ENCODE measurements at places on chromosomes 6 and 20.

DNA sequence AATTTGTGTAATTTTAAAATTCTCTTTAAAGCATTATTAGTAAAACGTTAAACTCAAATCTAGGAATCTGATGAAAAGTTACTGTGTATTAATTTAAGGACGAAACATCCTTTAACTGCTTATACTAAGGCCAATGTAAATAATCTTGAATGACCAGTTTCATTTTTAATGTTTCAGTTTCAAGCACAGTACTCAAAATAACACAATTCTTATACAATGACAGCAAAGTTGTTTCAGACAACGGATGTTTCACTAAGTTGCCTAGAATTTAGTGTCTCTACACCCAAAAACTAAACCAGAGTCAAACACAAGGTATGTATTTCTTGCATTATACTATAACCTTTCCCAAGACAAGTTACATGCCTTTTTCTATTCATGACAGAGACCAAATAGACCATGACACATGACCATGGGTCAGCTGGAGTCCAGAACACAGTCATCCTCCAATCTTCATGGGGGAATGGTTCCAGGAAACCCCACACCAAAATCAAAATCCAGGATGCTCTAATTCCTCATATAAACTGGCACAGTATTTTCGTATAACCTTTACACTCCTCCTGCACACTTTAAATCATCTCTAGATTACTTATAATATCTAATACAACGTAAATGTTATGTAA, 7.7 kb downstream of the PHIP start:
- DNase-seq: no peak

- DNase-seq: no peak
Measured at GRCh38 chr6:4308364-4308763, 173.0 kb upstream of the ECI2 start.

- DNase-seq: peak; percentile 3
Measured at GRCh38 chr6:1313767-1314503, 2.0 kb downstream of the FOXQ1 start.

DNA sequence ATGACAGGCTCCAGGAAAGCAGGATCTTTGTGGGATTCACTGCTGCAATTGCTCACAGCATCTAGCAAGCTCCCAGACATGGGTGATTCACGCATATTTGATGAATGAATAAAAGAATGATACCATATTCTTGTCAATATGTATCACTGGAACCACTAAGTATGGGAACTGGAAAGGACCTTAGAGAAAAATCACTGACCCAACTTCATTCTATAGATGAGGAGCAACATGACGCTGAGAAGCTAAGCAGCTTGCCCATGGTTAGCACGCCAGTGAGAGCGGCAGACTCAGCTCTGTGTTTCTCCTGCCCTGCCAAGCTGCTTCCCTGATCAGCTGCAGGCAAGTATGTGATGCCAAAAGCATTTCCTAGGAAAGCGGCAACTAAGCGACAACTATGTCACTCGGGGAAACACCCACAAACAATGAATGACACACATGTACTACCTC, 66.8 kb downstream of the PPP1R3G start:
- DNase-seq: no peak

DNA sequence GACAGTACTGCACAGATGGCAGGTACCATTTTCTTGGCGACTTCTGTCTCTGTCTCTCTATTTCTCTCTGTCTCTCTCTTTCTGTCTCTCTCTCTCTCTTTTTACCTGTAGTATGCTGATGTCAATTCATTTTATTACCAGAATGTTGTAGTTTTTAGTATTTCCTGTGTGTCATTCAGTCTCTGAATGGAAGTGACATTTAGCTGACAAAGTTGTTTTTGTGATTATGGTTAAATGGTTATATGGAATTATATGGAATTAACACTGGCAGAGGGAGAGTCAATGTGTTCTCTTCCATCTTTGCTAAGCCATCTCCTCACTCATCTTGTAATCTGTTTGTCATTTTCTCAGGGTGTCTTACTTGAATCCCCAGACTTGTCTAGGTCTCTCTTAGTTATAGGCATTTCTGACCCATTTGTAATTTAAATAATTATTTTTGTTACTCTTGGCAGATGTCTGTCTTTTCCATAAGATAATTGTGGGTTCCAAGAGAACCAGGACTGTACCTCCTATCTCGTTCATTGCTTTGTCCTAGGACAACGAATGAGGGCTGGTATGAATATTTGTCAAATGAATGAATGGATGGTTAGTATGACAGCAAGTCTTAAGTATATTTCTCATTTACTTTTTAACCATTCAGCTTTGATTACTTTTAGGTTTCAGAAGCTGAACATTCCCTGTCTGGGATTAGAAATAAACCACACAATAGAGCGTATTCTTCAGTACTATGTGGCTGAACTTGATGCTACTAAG, 64.4 kb downstream of the DNAH8 start:
- no peak for DNase-seq

- DNase-seq: no peak
Measured at GRCh38 chr20:3828798-3829197, 8.5 kb downstream of the AP5S1 start.

- DNase-seq: no peak
Measured at GRCh38 chr6:41624621-41625380, 13.5 kb upstream of the MDFI start.

GRCh38 chr6:36283608-36284007, 13.7 kb downstream of the PNPLA1 start:
- no peak for DNase-seq

DNA sequence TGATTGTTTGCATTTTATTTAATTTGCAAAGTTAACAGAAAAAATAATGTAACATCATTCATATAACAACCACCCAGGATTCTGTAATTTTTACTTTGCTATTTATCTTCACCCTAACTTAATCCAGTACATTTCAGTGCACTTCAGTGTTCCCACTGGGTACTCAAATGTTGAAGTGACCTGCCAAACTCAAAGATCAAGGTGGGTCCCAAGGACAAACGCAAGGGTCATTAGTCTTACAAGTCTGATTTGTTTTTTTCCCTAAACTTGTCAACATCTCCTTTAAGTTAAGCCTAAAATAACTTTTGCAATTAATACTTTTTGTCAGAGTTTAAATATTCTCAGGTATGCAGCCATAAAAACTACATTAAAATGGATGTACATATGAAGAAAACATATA, 53.0 kb downstream of the MOXD1 start:
- no peak for DNase-seq

DNA sequence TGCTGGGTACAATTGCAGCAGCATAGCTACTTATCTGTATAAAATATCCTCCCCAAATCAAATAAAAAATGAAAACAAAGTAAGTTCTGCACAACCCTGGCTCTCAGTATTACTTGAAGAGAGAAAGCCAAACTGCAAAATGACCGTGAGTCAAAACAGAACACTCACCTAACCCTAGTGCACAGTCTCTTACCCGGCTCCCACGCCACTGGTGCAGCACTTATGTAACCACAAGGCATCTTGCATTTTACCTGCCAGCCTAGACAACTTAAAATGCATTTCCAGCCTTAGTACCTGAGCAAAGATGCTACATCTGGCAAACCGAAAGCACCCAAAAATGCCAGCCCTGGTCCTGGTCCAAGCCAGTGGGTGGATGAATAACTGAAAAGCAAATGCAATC, 12.4 kb upstream of the SIRPB1 start:
- DNase-seq: no peak

GRCh38 chr6:107674995-107675738, 148.9 kb downstream of the SCML4 start:
- peak; percentile 88 for DNase-seq

- no peak for DNase-seq
Measured at GRCh38 chr6:41597246-41598000, 40.8 kb upstream of the MDFI start.

DNA sequence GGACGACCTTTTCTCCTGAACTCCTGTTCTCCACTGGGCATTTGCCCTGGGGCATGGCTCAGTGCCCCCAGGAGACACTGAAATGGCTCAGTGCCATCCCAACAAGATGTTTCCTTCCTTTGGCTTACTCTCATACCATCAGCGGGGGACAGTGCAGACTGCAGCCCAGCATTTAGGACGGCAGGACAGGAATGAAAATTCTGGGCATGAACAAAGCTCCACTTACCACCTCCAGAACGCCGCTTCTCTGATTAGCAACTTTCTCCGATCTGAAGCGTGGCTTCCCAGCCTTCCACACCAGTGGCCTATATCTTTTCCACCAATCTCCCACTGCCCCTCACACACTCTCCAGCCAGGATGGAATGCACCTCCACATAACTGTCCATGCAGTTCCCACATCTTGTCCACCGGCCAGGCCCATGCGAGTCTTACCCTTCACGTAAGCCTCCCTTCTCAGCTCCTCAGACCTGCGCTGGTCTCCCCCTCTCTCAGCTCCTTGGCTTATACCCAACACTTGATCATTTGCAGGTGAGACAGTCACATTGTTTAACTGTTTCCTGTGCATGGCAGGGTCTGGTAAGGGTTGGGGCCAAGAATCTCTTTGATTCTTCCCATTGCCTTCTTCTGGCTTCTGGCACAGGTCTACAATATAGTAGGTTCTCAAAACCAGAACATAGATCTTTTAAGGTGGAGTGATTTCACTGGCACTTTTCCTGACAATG, 114.5 kb downstream of the FYN start:
- DNase-seq: no peak

DNA sequence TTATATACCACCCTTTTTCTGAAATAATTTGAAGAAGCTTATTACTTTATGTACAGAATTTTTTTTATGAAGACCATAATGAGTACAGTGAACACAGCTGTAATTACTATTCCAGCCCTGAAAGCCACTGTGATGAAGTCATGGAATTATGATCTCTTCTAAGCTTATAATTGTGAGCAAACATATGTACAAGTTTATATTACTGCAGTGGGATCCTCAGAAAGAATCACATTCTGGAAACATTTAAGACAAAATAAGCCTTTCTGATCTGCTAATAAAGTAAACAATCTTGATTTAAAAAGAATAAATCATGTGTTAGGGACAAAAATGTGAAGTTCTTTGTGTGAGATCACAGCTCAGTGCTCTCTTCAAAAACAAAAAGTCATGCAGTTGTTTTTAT, 560.4 kb downstream of the CD109 start:
- DNase-seq: no peak

Data from NCI-H146 (cell line).